ENCODE measurements at places on chromosomes 2 and 18.

GRCh38 chr2:100903534-100904258 lies 83.8 kb downstream of the NPAS2 start:
- no peak for DNase-seq

GRCh38 chr2:174350018-174350417 lies 15.3 kb downstream of the SP9 start:
- DNase-seq: no peak

DNA sequence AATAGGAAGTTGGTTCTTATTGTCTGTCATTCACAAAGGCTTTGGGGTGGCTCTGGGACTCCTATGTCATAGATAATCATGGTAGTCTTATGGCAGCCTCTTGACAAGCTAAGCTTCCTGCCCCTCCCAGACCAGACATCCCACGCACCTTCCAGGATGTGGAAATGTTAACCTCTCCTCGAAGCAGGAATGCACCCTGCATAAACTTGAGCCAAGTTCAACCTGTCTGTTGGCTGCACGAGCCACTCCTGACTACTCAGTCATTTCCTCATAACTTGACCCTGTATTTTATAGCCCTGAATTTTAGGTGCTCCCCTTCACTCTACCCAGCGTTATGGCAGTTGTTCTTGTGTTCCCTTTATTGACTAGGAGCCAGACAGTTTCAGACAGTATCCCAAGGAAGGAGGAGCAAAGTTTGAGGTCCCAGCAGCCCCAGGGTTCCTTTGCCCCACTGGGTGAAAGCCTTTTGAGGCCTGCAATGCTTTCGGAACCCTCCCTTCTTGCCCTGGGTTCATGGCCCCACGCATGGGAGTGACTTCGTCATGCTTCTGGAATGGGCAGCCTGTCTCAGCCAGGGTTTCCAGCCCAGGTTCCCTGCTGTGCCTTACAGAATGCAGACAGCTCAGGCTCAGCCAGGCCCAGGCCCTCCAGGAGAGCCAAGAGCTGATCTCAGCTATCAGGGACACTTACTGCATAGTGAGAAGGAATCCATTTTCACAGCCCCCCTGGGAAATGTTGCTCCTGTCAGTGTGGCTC lies 15.6 kb upstream of the INO80C start:
- DNase-seq: no peak

GRCh38 chr18:79613186-79613931 lies 66.2 kb upstream of the CTDP1 start:
- DNase-seq: no peak

- DNase-seq: no peak
Measured at GRCh38 chr18:9982711-9983110, 68.9 kb downstream of the VAPA start.

GRCh38 chr2:148745151-148745851 lies 100.8 kb downstream of the EPC2 start:
- no peak for DNase-seq

- no peak for DNase-seq
Measured at GRCh38 chr2:69201259-69201658, 185.8 kb downstream of the GFPT1 start.

DNA sequence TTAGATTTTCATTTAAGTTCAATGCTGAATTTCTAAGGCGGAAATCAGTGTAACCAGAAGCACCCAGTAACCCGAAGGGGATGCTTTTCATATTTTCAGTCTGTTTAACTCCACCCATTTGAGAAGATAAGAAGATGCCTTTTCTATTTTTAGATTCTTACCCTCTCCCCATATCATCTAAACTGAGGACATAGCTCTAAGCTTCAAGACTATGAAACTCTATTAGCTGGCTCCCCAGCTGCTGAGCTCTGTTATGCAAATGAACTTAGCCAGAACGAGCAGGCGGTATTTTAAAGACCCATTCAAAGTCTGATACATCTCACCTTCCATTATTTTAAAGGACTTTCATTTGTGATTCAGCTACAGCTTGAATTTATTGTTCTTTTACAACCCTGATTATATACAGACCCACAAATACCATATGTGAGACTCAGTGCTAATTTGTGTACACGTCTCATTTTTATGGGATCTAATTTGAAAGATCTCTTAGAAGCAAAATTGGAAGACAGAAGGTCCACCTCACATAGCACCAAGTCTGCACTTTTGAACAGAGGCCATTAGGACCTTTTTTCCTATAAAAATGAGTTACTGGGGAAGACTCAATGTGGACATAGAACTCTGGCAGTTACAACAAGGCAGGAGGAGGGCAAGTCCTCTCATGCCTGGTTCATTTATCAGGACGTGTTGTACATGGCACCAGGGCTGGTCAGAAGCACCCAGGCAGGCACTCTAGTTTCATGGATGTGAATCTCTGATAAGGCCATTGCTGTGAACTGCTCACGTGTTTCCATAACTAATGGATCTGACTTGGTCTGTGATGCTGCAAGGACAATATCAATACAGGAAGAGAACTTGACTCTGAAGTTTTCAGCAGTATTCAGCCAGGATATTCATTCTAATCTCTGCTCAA lies 16.3 kb downstream of the CDC42EP3 start:
- DNase-seq: no peak

- DNase-seq: no peak
Measured at GRCh38 chr2:26974352-26974751, 3.9 kb downstream of the MAPRE3 start.

DNA sequence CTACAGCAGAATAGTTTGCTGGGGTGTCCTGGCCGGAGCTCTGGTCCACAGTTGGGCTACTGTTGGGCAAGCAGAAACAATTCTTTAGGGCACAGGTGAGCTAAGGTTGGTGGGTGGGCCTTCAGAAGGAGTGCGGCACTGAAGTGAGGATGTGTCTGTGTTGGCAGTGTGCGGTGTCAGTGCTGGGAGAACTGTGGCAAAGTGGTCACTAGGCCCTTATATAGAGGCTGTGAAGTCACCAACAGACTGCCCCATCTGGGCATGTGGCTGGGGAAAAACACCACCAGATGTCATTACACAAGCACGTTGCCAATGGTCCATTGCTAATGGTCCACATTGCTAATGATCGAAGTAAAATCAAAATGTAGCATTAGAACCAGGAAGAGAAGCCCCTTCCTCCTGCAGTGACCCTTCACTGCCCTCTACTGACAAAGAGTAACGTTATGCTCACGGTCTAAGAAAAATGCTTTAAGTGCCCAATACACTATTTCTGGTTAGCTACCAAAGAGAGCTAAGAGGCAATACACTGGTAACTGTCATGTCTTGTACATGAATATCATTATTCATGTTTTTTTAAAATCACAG lies 21.3 kb downstream of the SCN1A start:
- DNase-seq: no peak

GRCh38 chr18:31247574-31248199 lies 70.3 kb upstream of the DSG1 start:
- DNase-seq: no peak

DNA sequence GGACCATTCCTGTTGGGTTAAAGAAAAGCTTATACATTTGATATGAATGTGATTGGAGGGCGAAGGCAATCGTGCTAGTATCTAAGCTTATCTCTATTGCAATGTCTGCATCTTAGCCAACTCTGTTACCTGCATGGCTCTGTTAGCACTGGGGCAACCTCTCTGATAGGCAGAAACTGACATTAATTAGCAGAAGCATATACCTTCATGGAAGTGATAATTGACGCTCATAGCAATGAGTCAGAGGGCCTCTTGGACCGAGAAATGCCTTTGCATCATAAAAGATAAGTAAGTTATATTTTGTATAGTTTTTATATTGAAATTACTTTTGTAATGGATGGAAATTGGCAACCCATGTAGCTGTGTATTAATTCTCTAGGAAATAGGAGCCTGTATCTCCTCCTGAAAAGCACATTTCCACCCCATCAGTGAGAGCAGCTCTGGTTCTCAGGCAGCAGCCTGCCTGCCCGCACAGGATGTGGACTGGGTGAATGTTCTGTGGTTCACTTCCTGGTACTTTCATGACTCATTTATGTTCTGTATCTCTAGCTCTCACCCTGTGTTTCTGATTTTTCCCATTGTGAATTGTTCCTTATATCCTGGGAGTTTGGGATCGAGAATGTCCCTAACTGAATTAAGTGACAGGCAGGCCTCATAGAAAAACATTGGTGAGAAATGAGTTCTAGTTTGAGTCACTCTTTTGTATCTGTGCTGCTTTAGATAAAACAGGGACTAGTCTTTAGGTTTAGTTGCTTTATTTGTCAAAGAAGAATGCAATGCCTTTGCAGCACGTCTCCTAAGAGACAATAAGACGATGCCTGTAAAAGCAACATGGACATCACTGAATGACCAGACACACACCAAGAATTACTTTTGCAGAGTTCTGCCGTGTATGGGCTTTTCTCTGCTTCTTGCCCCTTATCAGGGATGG lies 344.9 kb downstream of the DCDC2C start:
- DNase-seq: no peak
